ENCODE measurements at places on chromosomes 16 and 17.

DNA sequence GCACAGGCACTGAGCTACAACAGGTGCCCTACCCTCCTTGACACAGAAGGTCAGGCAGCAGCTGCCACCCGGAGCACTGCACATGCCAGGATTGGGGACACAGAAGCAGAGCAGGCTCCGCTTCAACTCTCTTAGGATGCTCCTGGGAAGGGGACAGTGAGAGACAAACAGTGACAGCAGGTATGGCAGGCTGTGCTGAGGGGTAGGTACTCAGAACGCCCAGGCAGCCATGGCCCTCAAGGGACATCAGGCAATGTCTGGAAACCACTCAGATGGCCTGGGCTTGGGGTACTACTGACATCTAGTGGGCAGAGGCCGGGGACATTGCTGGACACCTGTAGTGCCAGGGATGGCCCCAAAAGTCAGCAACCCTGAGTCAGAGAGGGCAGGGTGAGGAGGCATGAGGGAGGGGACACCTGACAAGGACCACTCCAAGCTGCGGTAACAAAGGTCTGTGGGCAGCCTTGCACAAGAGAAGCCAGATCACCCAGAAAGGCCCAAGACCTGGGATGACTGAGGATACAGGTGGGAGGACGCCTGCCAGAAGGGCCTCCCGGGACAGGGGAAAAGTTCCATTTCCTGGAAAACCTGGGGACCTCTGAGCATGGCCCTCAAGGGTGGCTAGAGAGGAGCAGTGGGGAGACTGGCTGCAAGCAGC is 21.2 kb downstream of the PEMT start:
- no peak for DNase-seq

GRCh38 chr16:47492428-47493377 is 31.6 kb downstream of the PHKB start:
- DNase-seq, result peak; percentile 48

DNA sequence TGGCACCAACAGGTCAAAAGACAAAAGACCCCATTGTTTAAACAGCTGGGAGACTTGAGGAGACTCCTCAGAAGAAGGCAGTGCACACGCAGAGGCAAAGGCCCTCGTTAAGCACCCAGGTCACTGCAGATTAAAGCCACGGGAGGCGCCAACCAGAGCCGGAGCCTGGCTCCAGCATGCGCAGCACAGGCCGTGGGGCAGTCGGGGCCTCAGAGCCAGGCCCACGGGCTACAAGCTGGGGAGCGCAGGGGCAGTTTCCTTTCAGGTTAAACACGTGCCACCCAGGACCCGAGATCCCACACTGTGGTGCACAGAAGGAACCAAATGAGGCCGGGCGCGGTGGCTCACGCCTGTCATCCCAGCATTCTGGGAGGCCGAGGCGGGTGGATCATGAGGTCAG is 9.2 kb downstream of the PIEZO1 start:
- DNase-seq, result no peak

- DNase-seq, result no peak
Measured at GRCh38 chr17:77455111-77455890, 314.5 kb downstream of the SEC14L1 start.

DNA sequence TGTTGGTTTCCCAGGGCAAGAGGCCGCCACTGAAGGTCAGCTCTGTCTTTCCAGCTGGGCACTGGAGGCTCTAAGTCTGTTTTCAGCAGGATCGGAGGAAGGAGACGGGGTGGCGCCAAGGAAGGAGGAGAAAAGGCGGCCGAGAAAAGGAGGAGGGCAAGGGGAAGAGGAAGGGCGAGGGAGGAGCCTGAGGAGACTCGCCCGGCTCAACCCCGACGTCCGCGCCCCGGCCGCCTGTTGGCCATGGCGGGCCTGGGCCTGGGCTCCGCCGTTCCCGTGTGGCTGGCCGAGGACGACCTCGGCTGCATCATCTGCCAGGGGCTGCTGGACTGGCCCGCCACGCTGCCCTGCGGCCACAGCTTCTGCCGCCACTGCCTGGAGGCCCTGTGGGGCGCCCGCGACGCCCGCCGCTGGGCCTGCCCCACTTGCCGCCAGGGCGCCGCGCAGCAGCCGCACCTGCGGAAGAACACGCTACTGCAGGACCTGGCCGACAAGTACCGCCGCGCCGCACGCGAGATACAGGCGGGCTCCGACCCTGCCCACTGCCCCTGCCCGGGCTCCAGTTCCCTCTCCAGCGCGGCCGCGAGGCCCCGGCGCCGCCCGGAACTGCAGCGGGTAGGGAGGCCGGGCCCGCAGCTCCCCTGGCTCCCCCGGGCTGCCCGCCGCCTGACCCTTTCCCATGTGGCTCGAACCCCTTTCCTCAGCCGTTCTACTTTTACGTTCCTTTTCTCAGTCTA is at the start of gene RNF135:
TSS of gene RNF135 (plus strand) at position 209 of the 737 bp plus-strand sequence. CDS start at position 244, 35 bp downstream.
- DNase-seq, result no peak

- DNase-seq, result no peak
Measured at GRCh38 chr16:57377080-57377841, 5.0 kb downstream of the CX3CL1 start.

DNA sequence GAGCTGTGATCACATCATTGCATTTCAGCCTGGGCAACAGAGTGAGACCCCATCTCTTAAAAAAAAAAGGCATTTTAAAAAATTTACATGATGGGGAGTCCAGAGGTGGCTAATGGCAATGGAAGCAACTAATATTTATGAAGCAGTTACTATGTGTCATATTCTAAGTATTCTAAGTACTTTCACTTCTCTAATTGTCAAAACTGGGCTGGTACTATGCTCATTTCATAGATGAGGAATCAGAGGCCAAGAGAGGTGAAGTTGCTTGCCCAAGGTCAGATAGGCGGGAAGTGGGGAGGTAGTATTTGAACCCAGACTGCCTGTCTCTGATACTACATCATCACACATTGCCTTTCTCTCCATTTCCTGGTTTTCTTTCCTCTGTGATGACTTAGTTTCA is 50.7 kb downstream of the SLC5A11 start:
- peak; percentile 34 for DNase-seq

DNA sequence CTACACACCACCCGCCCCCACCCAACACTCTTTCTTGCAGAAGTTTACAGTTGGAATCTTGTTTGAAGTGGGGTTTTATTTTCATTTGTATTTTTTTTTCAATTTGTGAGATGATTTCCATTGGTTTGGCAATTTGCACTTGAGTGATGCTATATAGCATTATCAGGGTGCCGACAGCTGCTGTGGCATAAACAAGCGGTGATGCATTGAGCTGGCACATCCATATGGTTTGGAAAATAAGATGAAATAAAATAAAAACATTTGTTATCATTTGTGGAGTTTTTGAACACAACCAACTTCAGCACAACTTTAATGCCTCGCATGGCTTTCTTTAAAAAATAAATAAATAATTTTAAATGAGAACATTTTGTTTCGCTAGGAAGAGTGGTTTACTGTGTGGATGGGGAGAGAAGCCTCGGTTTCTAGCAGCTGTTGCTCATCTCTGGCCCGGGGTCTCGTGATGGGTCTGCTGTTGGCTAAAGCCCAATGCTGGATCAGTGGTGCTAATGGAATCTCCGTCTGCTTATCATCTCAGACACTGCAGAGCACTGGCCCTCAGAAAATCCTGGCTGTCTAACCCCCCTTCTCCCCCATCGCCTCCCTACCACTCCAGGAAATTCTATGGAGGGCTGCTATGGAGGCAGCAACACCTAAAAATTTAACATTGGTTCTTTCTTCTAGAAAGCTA is 192.3 kb upstream of the MAF start:
- no peak for DNase-seq

GRCh38 chr17:15451680-15452079 is 15.7 kb downstream of the CDRT4 start:
- DNase-seq, result no peak

GRCh38 chr16:71472051-71472450 is 10.0 kb upstream of the ZNF23 start:
- DNase-seq, result no peak

GRCh38 chr17:8285270-8286181 is 2.9 kb upstream of the RANGRF start:
- DNase-seq, result no peak

- no peak for DNase-seq
Measured at GRCh38 chr17:1174263-1174880, 5.4 kb downstream of the ABR start.

- DNase-seq, result no peak
Measured at GRCh38 chr16:68503334-68503733, 35.8 kb upstream of the ZFP90 start.

GRCh38 chr16:56067406-56067805 is 123.9 kb upstream of the GNAO1 start:
- no peak for DNase-seq

- DNase-seq, result no peak
Measured at GRCh38 chr16:31453255-31454204, 5.8 kb upstream of the ARMC5 start.

DNA sequence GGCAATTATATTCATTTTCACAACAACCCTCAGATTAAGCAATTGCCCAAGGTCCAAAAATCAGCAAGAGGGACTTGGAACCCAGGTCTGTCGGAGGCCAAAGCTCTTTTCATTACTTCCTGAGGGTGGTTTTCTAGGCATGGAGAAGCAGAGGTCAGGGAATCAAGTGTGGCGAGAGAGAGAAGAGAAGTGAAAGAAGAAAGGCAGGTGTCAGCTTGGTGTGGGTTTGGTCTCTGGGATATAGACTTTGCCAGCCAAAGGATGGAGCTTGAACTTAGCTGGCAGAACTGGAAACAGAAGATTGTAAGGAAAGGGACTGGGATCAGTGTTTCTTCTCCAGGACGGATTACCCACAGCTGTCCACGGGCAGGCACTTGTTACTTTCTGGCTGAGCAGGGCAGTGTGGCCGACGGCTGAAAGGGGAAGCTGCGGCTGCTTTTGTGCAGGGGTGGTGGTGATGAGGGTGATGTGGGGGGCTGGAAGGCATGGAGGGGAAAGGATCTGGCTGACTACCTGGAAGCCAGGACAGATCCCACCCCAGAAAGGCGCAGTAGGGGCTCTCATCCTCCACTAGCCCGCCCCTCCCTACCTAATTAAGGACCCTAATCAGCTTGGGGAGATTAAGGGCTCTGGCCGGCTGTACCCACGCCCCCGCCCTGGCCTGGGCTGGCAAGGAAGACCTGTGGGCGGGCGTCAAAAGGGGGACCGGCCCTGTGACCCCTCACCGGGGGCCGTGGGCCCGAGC is at the start of gene GUCY2D:
TSS of gene GUCY2D (plus strand) at position 640 of the 745 bp plus-strand sequence. CDS start 433 bp downstream, outside the sequence.
- no peak for DNase-seq

DNA sequence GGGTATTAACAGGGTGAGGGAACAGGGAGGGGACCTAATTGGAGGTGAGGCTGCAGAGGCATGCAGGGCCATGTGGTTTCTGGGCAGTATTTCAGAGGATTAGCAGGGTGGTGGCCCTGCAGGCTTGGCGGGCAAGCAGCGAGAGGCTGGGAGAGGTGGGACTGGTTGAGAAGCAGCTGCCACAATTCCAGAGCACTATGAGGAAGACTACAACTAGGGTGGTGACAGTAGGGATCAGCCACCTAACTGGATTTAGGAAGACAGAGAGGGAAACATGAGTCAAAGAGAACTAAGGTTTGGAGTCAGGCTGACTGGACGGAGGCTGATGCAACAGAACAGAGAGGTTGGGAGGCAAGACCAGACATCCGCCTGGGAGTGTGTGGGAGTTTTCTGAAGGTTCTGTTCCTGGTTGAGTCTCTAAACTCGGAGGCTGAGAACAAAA is 12.3 kb downstream of the ALOXE3 start:
- DNase-seq, result no peak

GRCh38 chr16:46783800-46784199 is 35.7 kb upstream of the MYLK3 start:
- no peak for DNase-seq

GRCh38 chr17:45977976-45978626 is 20.9 kb upstream of the STH start:
- no peak for DNase-seq

DNA sequence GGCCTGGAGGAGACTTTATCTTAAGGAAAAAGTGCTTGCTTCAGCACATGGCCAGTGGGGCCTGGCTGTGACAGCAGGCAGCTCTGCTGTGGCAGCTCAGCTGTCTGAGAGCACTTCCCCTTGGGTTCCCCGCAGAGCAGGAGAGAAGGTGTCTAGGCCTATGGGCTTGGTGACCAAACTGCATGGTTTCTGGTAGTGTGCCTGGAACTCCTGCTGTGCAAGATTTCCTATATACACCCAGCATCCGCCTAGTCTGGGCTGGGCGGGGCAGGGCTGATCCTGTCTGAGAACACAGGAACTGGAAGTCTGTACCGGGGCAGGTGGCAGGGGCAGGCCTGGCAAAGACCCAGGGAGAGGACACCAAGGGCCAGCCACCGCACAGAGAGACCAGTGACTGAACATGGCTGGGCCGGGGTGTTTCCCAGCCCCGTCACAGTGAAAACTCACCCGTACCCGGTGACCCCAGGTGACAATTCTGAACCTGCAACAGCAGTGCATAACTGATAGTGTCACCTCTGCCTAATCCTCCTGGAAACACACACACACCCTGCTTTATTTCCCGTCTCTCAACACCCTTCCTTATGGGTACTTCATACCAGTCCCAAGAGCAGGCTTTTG is 39.3 kb downstream of the CHD9 start:
- peak; percentile 46 for DNase-seq

GRCh38 chr16:28192806-28193529 is 18.8 kb downstream of the XPO6 start:
- DNase-seq, result peak; percentile 28

DNA sequence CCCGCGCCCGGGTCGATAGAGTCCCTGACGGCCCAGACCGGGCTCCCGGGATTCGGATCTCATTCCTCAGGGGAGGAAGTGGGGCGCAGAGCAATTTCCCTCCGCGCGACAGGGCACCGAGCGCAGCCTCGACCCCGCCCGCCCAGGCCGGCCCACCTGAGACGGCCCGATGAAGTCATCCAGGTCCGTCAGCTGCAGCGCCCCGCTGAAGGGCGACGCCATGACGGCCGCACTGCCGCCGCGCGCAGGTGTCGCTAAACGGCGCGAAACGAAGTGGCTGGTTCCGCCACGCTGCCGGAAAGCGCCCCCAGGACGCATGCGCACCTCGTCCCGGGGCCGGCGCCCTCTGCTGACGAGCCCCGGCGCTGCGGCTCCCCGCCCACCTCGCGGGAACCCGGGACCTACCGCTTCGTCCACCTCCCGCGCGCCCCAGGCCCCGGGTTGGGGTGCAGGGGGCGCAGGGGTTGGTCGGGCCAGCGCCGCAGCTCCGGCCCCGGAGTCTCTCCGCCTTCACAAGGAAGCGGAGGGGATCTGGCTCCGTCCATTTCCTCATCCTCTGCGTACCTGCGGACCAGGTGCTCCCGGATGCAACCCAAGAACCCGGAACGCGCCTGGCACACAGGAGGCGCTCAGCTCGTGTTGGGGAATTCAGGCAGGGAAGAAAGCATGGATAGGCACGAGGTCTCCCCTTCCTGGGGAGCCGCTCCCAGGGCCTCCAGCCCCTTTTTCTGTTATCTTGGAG is at the start of gene CIAO3:
TSS of gene CIAO3 (minus strand) at position 234 of the 742 bp plus-strand sequence. CDS start at position 222, 12 bp downstream.
- no peak for DNase-seq

GRCh38 chr17:73513426-73513825 is 130.8 kb downstream of the SDK2 start:
- no peak for DNase-seq

Measured in SIG-M5 (cell line).